NCI-H774 (cell line): ENCODE measurements at places on chromosomes 6 and 20.
A peak's percentile ranks its signal among the peaks of the same experiment; 100 is the strongest.

- peak; percentile 75 for DNase-seq
Measured at GRCh38 chr6:93735099-93735498, 315.7 kb upstream of the EPHA7 start.

- DNase-seq, result no peak
Measured at GRCh38 chr6:119966484-119966883, 616.9 kb upstream of the MAN1A1 start.

DNA sequence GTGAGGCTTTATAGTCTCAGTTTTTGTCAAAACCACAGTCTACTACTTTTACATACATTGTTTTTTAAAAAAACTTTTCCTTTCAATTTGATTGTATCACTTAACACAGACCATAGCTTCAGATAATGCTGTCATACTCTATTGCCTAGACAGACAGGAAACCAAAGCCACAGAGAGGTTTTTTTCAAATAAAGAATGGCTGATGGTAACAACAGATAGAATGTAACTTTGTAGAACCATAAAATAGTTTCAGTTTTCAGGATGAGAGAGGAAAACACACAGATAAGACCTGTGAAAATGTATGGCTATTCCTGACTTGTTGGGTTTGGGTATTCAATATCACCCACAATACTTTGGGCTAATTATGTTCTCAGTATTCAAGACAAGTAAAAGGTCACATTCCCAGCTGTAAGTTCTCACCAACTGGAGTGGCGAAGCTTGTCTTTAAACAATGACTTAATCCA, 94.0 kb downstream of the ADGRG6 start:
- no peak for DNase-seq

DNA sequence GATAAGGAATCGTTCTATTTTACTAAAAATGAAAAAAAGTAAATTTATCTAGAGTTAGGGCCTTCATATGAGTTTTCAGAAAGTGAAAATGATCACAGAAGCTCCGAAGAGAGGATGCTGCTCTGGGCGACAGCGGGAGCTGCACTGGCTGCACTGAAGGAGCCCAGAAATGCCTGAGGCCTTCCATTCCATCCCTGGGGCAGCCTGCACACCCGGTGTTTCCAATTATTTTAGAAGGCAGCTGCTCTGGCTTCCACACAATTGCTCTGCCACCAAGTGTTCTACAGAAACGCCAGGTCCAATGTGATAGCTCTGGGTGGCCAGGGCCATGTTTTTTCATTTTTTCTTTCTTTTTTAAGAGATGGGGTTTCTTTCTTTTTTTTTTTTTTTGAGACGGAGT, 3.6 kb downstream of the DTNBP1 start:
- no peak for DNase-seq

GRCh38 chr6:25137916-25138232, 141.3 kb upstream of the CARMIL1 start:
- no peak for DNase-seq

DNA sequence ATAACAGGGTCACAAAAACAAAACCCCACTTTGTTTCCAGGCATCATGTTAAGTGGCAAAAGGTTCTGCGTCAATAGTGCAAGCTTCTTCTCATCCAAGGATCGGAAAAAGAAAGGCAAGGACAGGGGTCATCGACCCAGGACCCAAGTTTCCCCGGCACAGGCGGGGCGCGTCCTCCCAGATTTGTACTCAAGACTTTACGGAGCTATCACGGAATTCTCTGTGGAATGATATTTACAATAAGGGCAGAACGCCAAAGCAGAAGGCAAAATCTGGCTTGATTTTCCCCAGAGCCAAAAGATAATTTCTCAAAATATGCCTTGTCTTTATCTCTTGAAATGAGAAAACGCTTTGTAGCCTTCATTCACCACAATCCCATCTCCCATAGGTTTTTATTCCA, 25.5 kb downstream of the PDE10A start:
- no peak for DNase-seq

- peak; percentile 46 for DNase-seq
Measured at GRCh38 chr6:169326067-169326799, 72.6 kb upstream of the THBS2 start.

DNA sequence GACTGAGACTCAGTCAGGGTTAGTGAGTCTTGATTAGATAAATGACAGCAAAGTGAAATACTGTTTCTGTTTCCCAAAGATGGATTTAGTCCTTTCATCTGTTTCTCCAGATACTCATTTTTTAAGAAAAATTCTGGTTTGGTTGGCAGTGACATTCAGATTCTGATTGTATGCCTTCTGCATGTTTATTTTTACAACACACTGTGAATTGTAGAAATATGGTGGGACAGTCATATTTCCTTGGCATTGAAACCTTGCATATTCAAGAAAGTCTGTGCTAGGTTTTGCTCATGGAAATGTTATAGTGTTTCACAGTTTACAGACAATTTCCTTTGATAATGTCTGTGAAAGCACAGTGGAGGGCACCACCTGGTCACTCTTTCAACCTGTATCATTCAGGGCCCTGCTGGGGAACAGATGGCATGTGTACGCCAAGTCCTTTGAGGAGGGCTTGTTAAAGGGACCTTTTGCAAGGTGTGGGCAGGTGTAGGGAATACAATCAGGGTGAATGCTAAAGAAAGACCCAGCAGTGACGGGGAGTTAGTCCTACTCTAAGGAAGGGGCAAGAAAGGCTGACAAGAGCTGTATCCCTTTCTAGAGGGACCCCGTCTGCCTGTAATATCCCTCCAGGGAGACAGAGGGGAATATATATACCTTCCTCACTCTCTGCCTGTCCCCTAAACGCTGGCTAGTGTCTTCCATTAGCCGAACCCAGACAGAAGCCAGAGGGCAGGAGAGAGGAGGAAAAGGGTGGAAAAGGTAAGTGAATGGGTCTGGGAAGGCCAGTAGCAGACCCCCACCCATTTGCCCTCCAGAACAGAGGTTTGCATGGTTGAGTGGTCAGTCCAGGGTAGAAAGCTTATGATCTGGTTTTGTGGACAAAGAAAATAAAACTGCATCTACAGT, 10.2 kb downstream of the PLCB4 start:
- DNase-seq, result peak; percentile 55

DNA sequence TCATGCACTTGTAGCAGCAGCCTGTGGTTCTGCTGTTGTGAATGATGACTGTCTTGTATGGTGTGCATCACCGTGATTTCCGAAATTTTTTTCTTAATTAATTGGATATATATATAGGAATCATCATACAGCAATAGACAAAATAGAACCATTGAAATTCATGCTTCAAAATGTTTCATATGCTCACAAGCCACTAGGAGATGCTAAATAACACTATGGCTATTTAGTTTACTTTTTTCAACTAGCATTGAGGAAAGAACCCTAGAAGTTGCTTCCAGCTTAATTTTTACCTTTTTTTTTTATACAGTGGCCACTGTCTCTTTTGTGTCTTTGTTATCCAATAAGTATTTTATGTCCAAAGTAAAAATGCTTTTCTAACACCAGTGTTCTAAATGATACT, 485.4 kb downstream of the CDKAL1 start:
- DNase-seq, result no peak

DNA sequence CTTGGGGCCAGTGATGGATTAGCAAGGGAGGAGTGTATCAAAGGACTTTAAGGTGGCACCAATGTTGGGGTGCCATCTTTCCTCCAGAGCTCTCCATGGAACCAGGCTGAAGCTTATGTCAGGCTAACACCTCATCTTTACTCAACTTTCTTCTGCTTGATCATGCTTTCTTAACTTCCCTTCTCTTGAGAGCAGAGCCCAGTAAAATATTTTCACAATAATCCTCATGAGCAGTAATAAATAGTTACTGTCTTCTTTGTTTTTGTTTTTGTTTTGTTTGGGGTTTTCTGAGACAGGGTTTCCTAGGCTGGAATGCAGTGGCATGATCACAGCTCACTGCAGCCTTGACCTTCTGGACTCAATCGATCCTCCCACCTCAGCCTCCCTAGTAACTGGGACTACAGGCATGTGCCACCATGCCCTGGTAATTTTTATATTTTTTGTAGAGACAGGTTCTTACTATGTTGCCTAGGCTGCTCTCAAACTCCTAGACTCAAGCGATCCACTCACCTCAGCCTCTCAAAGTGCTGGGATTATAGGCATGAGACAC, 127.9 kb upstream of the TOP1 start:
- no peak for DNase-seq

DNA sequence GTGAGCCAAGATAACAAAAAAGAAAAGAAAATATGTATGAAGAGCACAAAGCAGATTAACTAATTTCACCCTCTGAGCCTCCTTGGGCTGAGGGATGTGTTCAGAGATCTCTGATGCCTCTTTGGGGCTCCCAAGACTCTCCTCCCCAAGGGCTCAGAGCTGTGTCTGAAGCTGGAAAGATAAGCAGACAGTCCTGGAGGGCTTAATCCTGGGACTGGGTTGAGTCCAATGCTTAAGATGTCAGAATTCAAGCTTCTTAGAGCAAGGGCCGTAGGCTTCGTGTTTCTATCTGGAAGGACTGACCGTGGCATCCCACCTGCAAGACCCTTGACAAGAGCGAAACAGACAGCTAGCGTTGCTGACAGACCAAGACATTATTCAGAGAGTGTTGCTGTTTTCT, 229.0 kb downstream of the ZMYND8 start:
- DNase-seq, result no peak

- no peak for DNase-seq
Measured at GRCh38 chr6:155090166-155090565, 95.1 kb downstream of the TIAM2 start.

- DNase-seq, result peak; percentile 89
Measured at GRCh38 chr6:127516662-127517273, 2.4 kb downstream of the MTCL3 start.

GRCh38 chr20:37235065-37235464, 26.5 kb downstream of the GHRH start:
- no peak for DNase-seq

- DNase-seq, result no peak
Measured at GRCh38 chr6:14360565-14360964, 243.0 kb downstream of the CD83 start.

GRCh38 chr20:31569163-31570020, 35.7 kb upstream of the ID1 start:
- peak; percentile 9 for DNase-seq

- DNase-seq, result no peak
Measured at GRCh38 chr20:32709632-32710121, 33.6 kb downstream of the COMMD7 start.

- DNase-seq, result no peak
Measured at GRCh38 chr6:15194453-15194852, 51.4 kb upstream of the JARID2 start.

DNA sequence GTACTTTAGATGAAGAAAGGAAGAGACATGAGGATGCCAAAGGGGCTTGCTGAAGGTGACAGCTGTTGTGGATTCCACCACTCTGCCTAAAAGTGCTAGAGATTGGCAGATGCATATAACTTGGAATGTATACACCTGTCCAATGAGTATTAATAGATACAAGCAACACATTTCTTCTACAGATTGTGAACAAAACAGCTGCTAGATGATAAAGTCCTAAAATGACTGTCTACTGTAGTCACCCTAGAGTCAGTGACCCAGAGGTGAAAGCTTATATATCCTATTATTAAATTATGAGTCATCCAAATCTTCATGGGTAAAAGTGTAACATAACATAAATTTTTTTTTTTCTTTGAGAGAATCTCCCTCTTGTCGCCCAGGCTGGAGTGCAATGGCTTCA, 5.2 kb downstream of the RNF217 start:
- no peak for DNase-seq

- peak; percentile 2 for DNase-seq
Measured at GRCh38 chr20:57594092-57594951, 25.9 kb downstream of the ZBP1 start.

- no peak for DNase-seq
Measured at GRCh38 chr6:128821116-128821515, 61.8 kb upstream of the LAMA2 start.

- no peak for DNase-seq
Measured at GRCh38 chr6:79246891-79247290, 12.4 kb upstream of the HMGN3 start.

- no peak for DNase-seq
Measured at GRCh38 chr6:21053612-21054011, 519.4 kb downstream of the CDKAL1 start.

GRCh38 chr6:148457137-148457842, 114.7 kb downstream of the SASH1 start:
- no peak for DNase-seq

DNA sequence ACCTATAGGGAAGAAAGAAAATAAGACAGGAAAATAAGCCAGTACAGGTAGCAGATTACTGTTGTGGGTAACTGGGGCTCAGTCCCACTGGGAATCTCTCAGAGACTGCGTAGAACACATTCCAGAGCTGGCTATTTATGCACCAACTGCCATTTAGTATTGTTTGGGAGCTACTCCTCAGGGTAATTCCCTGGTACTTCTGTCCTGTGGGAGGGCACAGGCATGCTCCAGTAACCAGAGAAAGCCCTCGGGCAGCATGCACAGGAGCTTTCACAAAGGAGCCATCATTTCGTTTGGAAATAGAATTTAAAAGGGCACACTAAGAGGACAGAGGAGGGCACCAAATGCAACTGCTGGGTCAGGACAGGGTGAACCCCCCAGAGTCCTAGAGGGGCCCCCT, 148.0 kb upstream of the LRFN2 start:
- no peak for DNase-seq

DNA sequence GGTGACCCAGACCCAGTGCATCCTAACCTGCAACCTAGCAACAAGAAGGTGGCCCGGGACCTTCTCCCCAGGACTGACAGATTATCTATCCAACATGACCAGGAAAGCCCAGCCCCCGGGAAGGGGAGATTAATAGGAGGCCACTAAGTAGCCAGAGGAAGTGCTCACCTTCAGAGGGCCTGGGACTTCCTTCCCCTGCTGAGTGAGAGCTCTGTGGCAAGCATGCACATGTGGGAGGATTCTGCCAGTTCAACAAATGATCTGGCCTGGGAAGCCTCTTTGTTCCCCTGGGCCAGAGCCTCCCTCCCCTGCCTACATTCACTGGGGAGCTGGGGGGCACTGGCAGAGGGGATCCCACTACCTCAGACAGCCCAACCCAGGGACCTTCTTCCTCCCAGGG, 39.6 kb downstream of the SHLD1 start:
- DNase-seq, result no peak

GRCh38 chr6:52786249-52786956, 17.2 kb downstream of the GSTA1 start:
- DNase-seq, result no peak

- no peak for DNase-seq
Measured at GRCh38 chr6:57182017-57182432, 9.9 kb downstream of the BAG2 start.

- no peak for DNase-seq
Measured at GRCh38 chr6:134930463-134930862, 19.4 kb downstream of the ALDH8A1 start.
